Brain (organoid and tissue), 16 donors: ENCODE measurements at places on chromosomes 4 and X.

- no peak for DNase-seq
Measured at GRCh38 chrX:32395878-32396277, 815.5 kb downstream of the DMD start.

GRCh38 chr4:120466429-120466828 lies 399.8 kb upstream of the MAD2L1 start:
- no peak for DNase-seq

DNA sequence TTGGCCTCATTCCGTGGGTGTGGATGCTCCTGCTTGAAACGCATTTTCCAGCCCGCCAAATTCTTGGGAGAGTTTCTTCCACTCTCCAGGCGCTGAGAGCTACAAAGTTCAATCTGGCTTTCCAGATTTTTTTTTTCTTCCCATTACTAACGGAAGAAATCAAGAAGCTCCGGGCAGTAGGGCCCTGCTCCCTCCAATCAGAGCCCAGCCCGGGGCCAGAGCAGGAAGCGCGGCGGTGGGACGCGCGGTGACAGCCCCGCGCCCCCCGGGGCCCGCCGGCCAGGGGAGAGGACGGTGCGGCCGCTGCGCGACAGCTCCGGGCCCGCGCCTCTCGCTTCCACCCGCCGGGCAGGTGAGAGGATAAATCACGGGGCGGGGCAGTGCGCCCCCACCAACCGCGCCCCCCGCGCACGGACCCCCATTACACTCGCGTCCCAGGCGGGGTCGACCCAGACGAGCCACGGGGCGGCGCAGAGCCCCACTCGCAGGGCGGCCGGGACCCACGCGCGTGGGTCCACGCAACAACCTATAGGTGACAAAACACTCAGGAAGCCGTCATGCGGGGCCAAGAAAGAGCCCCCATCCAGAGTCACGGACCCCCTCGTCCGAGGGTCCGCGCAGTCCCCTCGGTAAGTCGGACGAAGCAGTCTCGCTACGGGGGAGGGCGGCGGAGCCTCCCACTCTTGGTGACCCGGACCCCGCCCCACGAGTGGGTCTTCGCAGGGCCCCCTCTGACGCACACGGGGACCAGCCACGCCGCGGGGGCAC lies 868 bp downstream of the AFAP1 start:
- peak; percentile 48 for DNase-seq

GRCh38 chrX:10030570-10030969 lies 63.4 kb downstream of the CLDN34 start:
- no peak for DNase-seq

DNA sequence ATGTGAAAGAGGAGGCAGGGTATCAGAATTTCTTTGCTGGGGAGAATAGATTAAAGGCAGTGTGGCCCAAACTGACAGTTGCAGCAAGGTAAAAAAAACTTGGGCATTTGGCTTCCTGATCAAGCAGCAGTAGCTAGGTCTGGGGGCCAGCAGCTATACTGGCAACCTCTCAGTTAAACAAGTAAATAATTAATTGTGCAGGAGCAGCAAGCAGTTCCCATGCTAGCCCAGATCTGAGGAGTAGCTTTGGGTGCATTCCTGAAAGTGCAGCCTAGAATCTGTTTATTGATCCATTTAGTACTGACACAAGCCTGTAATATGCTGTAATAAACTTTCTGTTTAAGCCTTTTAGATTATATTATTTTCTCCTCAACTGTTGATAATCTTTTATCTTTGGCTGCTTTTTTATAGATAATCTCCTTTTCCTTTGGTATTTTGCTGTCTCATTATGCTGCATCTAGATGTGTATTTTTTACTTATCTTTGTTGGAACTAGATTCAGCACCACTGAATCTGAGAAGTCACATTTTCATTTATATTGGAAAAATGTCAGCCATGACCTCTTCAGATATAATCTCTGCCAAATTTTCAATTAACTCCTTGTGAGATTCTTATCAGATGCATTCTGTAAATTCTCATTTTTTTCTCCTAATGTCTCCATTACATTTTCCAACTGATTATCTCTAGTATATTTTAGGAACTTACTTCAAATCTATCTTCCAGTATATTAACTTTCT lies 276.3 kb downstream of the STPG2 start:
- peak; percentile 10 for DNase-seq

GRCh38 chr4:148211533-148211932 lies 230.7 kb downstream of the NR3C2 start:
- no peak for DNase-seq

DNA sequence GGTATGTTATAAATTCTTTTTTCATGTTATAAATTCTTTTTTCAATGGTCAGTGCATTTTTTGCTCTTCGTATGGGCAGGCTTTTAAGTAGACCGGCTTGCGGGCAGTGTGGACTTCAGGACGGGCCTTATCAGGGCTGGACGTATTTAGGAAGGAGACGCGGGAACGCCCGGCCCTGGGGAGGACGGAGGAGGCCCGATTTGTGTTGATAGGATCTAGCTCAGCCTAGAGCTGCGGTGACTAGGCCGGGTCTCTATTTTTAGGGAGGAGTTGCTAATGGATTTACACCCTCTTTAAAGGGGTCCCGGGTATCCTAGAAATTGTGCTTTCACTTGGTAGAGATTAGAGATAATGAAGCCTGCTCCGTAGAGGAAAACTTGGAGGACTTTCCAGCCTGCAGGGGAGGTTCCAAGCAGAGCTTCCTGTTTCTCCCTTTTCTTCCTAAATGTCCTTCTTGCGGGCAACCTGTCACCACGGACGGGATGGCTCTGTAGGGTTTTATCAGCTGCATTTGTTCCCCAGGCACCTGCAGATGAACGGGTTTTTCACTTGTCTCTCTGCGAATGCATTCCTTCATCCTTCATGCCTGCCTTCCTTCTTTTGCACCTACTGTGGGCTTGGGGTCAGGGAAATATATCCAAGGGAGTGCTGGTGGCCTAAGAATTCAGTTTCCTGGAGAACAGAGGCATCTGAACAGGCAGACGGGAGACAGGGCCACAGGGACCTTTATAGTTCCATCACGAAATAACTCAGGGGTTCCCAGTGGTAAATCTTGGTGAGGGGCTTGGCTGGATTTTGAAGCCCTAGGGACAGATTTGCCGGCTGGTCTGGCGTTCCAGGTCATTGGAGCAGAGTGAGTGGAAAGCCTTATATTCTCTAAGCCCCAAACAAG lies 1.4 kb downstream of the CD99 start:
- DNase-seq: no peak

GRCh38 chr4:146170149-146170548 lies 5.4 kb upstream of the LSM6 start:
- no peak for DNase-seq

- peak; percentile 10 for DNase-seq
Measured at GRCh38 chr4:104188301-104188700, 306.4 kb downstream of the CXXC4 start.

DNA sequence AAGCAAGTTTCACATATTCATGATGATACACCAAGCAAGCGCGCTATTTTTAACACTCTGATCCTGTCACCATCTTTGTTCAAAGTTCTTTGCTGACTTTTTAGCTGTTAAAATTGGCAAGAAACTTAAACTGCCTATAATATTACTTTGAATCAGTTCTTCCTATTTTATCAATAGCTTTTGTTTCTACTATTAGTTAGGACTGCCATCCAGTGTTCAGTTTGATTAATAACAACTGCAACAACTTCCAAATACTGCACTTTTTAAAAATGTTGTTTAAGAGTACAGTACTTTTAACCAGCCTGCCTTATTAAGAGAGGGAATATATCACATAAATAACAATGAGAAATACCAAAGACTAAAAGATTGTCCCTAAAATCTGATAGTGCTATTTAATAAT lies 614.3 kb downstream of the FAM133A start:
- peak; percentile 3 for DNase-seq

DNA sequence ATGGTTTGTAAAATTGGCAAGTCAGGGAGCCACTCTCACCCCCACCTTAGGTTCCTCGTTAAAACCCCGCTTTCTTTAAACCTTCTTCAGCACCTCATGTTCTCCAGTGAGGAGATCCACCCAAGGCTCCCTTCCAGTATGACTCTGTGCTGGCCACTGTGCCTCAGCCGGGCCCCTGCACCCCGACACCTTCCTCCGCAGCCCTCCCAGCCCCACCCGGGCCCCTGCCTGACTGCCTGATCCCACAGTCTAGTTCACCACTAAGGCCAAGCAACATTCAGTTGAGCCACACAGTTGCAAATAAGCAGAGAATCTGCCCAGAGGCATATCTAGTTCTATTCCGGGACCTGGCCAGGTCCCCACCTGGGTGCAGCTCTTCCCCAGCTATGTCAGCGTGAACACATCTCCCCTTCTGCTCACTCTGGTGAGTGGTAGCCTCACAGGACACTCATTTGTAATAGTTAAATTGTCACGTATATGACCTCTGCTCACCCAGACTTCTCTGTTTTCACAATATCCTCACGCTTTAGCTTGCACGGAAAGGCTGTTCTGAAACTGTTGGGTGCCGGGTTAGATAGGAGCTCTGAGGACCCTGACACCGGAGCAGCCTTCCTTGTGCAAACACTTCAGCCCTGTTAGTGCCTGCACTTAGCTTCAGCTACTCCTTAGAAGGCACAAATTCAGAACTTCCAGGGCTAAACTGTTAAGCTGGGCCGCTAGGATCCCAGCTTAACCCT lies 146.8 kb downstream of the DCTD start:
- no peak for DNase-seq

GRCh38 chr4:40055511-40055862 lies 1.2 kb upstream of the N4BP2 start:
- DNase-seq: no peak

- no peak for DNase-seq
Measured at GRCh38 chr4:107452717-107453630, 267.1 kb downstream of the PAPSS1 start.

- DNase-seq: no peak
Measured at GRCh38 chrX:154412468-154412867, 1.1 kb downstream of the TAFAZZIN start.

DNA sequence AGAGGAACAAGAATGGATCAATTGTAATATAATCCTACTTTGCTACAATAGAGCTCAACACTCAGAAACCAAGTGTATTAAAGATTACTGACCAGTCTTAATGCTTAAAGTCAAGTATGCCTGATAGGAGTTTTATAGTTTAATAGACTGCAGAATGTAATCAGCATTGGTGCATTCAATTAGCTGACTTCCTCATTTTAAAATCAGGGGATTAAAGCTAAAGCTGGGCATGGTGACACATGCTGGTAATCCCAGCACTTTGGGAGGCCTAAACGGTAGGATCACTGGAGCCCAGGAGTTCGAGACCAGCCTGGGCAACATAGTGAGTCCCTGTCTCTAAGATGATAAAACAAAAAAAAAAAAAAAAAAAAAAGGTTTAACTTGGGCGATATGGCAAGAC lies 10.8 kb downstream of the HNRNPDL start:
- DNase-seq: no peak

GRCh38 chr4:16082041-16082425 lies 1.8 kb downstream of the PROM1 start:
- no peak for DNase-seq

DNA sequence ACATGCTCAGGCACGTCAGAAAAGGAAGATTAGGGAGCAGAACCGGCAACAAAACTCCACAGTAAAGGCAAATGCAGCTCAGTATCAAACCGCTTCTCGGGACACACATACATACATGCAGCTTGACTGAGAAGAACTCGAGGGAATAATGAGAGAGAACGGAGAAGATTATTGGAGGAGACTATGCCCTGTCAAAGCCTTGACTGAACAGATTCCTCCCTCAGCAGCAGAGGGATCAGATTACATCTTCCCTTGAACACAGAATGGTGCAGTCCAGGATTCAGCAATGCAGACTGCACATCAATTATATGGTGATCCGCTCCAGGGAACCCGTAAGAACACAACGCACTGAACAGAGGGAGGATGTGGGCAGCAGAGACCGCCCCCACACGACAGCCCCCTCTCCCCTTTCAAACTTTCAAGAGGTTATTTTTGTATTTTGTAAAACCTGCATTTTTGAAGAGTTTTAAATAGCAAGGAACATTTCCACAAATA lies 183.2 kb downstream of the FBXW7 start:
- DNase-seq: peak; percentile 96

GRCh38 chrX:16222151-16222550 lies 54.9 kb downstream of the MAGEB17 start:
- DNase-seq: no peak

DNA sequence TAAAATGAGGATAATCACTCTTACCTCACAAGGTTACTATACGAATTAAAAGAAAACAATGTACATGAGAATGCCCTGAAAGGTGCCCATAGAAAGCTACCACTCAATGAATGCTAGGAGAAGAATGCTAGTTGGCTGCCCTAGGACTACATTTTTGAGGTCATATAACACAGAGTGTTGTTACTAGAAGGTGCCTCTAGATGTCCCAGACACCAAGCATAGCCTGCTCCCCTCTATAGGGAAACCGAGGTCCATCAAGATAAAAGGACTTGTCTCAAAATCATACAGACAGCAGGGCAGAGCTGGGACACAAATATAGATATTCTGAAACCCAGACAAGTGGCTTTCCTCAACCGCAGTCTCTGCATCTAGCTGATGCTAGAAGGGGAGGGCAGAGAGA lies 147.0 kb upstream of the ARHGEF9 start:
- DNase-seq: no peak

- DNase-seq: no peak
Measured at GRCh38 chrX:33142331-33142730, 69.0 kb downstream of the DMD start.

DNA sequence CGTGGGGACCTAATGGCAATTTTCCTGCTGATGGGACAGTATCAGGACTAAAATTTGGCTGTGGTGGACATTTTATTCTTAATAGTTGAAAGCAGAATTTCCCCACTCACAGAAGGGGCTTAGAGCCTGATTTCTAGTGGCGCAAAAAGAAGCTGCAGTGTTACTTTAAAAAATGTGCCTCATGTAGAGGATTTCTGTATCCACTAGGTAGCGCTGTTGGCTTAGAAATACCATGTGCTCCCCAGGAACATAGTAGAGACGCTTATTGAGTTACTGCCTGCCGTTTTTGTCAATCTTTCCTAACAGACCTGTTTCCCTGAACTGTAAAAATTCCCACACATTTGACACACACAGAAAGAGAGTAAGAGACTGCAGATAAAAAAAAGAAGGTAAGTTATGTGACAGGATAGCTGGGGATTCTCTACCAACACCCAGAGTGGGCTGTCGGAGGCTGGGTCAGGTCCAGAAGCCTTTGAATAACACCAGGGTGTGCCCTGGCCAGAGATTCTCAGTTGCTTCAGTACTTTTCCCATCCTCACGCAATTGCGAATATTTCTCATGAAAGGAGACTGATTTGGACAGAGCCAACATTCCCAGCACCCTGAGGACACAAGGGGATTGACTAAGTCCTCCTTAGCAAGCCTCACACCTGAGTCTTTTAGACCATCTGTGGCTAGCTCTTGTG lies 88.4 kb downstream of the ZXDA start:
- peak; percentile 20 for DNase-seq

GRCh38 chr4:150591406-150591805 lies 9.5 kb downstream of the MAB21L2 start:
- peak; percentile 7 for DNase-seq

GRCh38 chr4:81471588-81472280 lies at the start of gene RASGEF1B:
TSS of gene RASGEF1B (minus strand) at chr4:81471907. CDS start at chr4:81459508, 12,399 bp downstream.
- DNase-seq: peak; percentile 85

DNA sequence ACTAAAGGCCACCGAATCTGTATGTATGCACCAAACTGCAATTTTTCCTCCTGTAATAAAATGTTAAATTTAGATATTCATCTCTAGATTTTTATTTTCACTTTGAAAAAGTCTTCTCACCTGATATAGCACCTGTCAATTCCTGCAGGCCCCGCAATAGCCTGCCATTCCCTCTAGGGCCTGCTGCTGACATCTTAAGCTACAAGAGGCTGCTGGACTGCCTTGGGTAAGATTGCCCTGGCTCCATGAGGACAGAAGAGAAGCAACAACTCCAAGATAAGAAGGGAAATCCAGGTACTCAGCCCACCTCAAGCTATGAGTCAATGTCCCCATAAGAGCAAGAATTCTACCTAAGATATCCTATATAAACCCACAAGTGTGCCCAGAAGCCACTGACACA lies 230.2 kb upstream of the AGTR2 start:
- no peak for DNase-seq
